ENCODE measurements at places on chromosomes 11 and 22.

GRCh38 chr11:1702506-1702905 is 5.5 kb downstream of the KRTAP5-6 start:
- no peak for DNase-seq

DNA sequence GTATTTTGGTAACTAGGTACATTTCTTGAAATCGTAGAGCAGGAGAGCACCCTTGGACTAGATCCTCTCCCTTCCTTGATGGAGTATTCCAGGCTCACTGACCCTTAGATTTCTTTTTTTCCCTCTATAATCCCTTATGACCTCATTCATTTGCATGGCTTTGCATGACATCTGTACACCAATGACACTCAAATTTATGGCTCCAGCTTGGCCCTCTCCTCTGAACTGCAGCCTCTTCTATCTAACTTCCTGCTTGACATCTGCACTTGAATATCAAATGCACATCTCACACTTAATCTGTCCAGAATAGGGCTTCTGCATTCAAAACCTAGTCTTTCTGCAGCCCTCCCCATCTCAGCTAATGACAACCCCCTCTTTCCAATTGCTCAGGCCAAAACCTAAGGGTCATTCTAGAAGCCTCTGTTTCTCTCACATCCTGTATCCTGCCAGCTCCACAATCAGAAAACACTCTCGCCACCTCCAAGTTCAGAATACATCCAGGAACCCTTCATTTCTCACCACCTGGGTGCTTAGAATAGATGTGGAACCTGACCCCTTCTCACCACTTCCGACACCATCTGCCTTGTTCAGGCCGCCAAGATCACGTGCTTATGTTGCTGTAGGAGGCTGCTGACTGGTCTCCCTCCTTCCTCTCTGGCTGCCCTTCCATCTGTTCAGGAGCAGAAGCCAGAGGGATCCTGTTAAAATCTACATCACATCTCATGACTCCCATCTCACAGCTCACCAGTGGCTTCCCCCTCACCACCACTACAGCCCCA is 138.9 kb upstream of the MTNR1B start:
- DNase-seq = no peak

DNA sequence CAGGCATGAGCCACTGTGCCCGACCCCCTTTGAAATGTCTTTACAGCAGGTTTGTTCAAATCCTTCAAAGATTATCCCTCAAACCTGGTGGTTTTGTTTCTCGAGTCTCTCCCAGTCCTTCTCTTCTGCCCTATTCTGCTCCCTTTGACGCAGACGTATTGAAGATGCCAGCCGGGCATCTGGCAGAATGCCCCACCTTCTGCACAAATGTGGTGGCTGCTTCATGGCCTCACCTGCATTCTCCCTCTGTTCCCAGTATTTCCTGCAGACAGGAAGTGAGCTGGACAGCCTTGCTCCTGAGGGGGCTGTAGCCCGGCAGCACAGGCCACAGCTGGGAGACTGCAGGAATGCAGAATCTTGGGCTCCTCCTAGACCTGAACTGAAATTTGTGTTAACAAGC is 4.8 kb upstream of the NAP1L4 start:
- no peak for DNase-seq

- no peak for DNase-seq
These were observed 39.4 kb downstream of the GLYATL2 start for GRCh38 chr11:58805065-58805464.

DNA sequence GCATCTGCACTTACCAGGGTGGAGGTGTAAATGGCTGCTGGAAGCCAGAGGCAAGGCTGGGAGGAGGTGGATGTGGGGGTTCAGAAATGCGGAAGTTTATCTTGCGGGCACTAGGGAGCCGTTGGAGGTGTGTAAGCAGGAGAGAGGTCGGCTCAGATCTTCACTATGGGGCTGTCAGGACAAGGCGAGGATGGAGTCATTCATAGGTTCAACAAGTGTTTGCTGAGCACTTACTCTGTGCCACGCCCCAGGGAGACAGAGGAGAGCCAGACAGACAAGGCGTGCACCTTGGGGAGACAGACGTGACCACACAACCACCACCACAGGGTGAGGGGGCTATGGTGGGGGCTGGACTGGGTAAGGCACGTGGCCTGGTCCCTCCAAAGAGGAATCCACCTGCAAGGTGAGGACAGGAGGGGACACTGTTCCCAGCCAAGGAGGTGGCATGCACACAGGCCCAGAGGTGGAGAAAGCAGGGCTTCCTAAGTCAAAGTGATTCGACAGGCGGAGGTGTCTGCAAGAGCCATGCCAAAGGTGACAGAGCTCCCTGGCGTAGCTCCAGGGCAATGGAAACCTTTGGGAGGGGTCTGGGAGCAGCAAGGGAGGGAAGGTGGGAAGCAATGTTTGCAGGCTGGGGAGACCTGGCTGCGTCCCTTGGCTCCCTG is 30.8 kb upstream of the TCF20 start:
- DNase-seq = no peak

GRCh38 chr22:50399751-50400331 is 56.7 kb downstream of the PPP6R2 start:
- no peak for DNase-seq

DNA sequence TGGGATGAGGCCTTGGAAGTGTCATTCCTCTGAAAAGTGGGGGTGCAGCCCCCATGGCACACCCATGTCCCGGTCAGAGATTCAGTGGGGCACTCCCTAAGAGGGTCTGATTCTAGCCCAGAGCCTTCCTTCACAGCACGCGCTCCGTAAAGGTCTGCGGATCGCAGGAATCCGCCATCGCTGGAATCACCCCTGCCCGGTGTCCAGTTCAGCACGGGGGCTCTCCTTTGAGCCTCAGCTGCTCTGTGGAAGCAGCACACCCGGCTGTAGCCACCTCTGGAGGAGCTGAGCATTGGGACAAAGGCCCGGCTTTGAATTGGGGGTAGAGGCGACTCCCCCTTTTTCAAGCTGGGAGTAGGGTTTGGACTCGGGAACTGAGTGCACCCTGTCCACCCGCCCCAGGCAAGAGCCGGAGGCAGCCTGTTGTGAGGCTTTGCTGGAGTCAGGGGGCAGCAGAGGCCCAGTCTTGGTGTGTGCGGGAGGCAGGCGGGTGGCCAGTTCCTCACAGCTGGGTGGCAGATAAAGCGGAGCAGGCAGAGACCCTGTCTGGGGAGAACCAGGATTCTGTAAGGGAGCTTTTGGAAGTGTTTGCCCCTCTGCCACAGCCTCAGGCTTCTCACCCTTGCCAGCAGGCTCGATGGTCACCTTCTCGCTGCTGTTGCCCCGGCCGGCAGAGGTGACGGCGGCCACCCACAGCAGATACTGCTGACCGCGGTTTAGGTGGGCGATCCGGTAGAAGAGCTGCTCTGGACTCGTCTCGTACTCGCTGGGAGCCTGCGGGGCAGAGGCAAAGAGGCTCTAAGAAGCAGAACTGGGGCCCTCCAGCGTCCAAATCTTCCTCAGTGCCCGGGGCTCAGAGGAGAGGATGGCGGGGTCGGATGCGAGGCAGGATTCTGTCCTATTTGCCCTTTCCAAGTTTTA is 115.9 kb downstream of the CEP164 start:
- no peak for DNase-seq

- no peak for DNase-seq
These were observed 35.2 kb downstream of the PPP2R1B start for GRCh38 chr11:111730871-111731591.

- no peak for DNase-seq
These were observed 15.3 kb upstream of the ELFN2 start for GRCh38 chr22:37442537-37442936.

- no peak for DNase-seq
These were observed 266.5 kb downstream of the TENM4 start for GRCh38 chr11:79174045-79175008.

DNA sequence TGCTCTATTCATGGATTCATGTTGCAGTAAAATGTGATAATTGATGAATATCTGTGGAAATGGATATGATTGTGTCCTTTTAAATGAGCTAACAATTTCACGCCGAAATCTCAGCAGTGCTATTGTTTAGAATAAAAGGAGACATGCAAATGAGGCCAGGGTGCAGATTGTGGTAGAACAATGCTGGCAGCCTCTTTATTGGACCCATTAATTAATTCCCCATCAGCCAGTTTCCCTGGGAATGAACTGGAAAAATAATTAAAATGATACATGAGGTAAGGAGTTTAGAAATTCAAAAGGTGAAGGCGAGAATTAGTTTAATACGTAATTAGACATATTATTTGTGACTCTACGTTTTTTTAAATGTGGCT is 306.2 kb downstream of the TBC1D22A start:
- no peak for DNase-seq

DNA sequence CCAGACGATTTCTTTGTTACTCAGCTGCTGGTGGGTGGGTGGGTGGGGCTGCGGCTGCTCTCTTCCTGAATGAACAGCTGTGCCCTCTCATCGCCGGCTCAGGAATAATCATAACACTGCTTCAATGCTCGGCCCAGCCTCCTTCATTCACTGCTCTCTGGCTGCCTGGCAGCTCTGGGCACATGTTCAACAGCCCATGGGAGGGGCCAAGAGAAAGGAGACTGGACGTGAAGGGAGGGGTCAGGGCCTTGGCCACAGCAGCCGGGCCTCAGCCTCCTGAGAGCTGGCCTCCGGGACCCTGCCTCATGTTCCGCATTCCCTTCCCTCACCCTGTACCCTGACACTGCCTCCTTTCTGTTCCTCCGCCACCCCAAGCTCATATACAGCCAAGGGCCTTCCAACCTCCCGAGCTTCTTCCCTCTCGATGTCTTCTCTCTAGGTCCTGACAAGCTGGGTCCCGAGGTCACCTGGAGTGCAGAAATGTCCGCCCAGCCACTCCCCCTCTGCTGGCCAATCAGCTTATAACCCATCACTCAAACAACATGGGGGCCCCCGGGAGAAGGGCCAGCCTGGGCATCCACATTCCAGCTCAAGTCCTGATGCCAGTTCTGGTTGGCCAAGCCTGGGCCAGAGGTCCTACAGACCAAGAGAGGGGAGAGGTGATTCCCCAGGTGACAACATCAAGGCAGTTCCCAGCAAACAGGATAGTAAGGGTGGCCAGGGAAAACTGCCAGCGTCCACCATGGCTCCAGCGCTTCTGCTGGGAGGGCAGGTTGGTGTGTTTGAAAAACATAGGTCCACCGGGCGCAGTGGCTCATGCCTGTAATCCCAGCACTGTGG is 3.2 kb upstream of the CSDC2 start:
- no peak for DNase-seq

- no peak for DNase-seq
These were observed 1232.7 kb downstream of the BRD1 start for GRCh38 chr22:48594757-48595510.

GRCh38 chr11:40287916-40288803 is 1171.3 kb downstream of the LRRC4C start:
- no peak for DNase-seq

- no peak for DNase-seq
These were observed 50.2 kb downstream of the JAM3 start for GRCh38 chr11:134119094-134119493.

DNA sequence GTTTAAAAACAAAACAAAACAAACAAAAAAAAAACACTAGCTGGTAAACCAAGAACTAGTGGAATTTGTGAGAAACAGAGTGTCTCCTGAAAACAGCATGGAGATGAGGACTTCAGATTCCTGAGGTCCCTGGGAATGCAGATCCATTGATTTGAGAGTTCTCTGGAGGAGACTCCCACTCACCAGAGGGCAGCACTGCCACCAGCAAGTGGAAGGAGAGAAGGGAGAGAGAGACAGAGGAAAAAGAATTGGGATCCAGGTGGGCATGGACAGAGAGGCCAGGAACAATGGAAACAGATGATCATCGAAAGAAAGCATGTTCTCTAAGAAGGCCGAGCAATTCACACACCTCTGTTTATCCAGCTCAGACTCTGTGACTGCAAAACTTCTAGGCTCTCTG is 31.8 kb downstream of the ETS1 start:
- no peak for DNase-seq

GRCh38 chr11:57497303-57498247 is 17.9 kb downstream of the SLC43A1 start:
- DNase-seq = no peak

- no peak for DNase-seq
These were observed 7.0 kb upstream of the TM7SF2 start for GRCh38 chr11:65104628-65105027.

DNA sequence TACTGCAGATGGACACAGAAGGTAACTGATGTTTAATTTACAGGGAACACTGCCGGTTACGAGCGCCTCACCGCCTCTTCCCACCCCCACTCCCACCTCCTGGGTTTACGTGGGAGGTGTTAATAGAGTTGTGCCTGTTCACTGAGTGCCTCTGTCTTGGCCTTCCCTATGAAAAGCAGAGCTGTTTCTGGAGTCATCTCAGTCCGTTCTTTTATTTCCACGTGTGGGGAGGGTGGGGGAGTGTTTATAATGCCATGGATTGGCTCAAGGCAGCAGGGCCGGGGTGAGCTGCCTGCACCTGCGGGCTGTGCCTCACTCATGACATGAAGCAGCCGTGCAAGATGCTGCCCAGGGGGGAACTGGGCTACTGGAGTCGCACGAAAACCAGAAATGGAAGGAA is 322.7 kb downstream of the CADM1 start:
- no peak for DNase-seq

GRCh38 chr11:87324817-87325489 is 287.2 kb downstream of the TMEM135 start:
- DNase-seq = no peak

- DNase-seq = no peak
These were observed 28.5 kb upstream of the AQP11 start for GRCh38 chr11:77561257-77561656.

GRCh38 chr11:10022764-10023163 is 271.3 kb downstream of the SBF2 start:
- no peak for DNase-seq

DNA sequence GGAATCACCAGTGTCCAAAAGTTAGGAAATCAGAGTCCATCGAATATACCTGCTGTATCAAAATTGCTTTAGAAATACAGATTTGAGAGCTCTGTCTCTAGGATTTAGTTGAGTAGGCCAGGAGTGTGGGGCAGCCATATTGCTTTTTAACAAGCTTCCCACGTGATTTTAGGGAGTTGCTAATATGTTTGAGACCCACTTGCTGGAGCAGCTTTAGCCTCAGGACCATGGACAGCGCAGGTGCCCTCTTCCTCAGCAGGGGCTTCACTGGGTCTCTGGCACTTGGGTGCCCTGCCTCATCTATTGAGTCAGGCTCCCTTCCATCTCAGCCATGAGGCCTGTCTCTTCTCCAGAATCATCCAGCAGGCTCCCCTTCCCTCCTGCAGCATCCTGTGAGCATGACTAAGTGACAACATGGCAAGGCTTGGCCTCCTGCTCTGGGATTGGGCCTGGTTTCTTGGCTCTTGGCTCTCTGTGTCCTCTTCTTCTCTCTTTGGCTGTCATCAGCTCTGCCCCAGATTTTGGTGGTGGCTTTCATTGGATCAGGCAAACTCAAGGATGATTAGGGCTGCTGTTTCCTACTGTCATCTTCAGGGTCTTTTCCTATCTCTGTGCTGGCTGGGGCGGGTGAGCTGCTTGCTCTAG is 70.0 kb downstream of the SGSM1 start:
- no peak for DNase-seq

DNA sequence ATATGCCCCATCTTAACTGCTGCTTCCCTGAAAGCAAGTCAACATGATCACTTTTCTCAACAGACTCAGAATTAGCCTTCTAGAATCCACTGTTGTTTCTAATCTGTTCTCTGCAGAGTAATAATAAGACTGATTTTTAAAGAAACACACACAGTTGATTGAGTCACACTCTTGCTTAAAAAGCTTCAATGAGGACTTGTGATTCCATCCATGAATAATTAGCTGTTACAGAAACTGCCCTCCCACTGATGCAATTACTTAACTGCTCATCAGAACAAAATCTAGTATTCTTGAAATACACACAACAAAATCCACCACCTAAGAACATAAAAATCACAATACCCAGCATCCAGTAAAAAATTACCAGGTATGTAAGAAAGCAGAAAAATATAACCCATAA is 100.5 kb upstream of the TIMP3 start:
- no peak for DNase-seq
